ENCODE measurements at places on chromosomes 2 and 18.

- no peak for DNase-seq
Observed at GRCh38 chr2:206336861-206337260, 62.4 kb downstream of the ZDBF2 start.

DNA sequence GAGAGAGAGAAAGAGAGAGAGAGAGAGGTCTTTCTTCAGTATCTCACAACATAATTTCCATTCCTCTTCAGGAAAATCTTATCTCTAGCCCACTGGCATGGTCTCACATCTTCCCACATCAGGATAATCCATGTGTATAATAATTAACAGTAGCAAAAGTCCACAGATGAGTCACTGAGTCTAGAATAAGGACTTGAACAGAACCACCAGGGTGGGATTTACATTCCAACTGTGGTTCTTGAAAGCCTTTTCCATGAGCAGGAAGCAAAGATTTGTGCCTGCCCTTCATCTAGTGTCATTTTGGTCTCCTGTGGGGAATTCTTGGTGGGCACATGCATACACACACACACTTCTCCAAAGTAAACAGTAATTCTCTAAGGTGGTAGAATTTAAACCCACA, 107.1 kb upstream of the TCF4 start:
- no peak for DNase-seq

DNA sequence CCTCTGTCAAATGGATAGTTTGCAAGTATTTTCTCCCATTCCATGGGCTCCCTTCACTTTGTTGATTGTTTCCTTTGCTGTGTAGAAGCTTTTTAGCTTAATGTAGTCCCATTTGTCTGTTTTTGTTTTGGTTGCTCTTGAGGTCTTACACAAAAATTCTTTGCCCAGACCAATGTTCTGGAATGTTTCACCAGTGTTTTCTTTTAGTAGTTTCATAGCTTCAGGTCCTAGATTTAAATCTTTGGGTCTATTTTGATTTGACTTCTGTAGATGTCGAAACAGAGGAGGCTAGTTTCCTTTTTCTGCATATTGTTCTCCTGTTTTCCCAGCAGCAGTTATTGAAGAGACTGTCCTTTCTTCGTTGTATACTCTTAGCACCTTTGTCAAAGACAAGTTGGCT, 351.6 kb downstream of the PTPRM start:
- no peak for DNase-seq

DNA sequence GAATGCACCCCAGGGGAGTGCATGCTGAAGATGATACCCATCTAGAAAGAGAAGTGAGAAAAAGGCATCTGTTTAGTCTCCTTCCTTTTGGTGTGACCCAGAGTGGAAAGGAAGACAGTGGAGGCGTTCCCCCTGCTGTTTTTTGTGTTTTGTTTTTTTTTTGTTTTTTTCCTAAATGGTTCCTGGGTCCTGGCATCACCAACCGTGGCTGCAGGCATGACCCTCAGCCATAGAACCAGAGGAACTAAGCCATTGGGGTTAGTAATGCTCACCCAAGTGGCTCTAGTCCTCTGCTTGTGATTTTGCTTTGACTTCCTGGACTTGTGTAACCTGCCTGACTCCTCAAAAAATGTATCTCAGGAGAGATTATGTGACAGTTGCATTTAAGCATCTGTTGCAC, 451.3 kb downstream of the DCC start:
- DNase-seq: no peak

DNA sequence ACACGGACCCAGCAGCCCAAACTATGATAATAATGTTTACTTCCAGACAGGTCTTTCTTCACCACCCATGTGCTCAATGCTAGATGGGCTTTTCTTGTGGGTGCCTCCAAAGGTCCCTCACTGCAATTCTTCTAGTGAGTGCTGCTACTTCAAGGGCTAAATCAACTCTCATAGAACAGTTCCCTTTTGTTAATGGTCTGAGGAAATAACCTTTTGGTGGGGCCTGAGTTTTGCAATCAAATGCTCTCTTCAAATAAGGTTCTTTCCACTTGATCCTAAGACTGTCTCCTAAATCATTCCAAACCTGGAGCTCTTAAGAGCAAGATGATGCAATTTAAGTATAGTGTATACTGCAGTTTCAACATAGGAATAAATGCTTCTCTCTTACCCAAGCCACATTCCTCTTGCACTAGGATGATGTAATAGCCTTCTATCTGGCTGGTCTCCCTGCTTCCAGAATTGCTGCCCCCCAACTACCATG, 6.0 kb downstream of the NEMP2 start:
- DNase-seq: no peak

GRCh38 chr2:169862816-169863215, 35.6 kb downstream of the UBR3 start:
- no peak for DNase-seq

- DNase-seq: no peak
Observed at GRCh38 chr2:235468978-235469655, 24.7 kb upstream of the AGAP1 start.

DNA sequence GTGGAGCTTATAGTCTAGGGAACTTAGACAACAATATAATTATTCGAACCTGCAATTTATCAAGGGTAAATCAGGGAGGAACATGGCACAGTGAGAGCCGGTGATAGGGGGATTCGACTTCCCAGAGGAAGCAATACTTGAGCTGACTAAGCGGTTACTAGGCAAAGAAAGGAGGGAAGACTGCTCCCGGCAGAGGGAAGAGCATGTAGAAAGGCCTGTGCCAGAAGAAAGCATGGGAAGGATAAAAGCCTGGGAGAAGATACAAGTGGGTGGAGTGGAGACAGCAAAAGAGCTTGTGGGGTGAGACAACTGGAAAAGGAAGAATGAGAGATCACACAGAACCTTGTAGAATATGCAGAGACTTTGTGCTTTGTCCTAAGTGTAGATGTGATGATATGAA, 93.3 kb downstream of the MARCHF4 start:
- DNase-seq: no peak

DNA sequence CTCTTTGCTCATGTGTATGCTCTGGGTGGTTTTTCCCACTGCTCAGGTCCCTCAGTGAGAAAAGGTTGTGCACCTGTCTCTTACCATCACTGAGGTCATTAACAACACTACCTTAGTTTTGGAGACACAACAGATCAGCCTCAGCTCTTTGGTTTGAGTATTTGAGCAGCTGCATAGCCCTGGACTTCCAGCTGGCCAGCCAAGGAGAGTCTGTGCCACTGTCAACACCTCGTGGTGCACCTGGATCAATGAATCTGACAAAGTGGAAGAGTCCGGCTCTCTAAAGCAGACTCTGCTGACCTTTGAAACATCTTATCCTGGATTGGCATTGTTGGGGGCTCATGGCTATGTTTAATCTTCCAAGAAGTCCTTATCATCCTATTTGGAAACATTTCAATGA, 30.0 kb downstream of the SERPINB8 start:
- no peak for DNase-seq

DNA sequence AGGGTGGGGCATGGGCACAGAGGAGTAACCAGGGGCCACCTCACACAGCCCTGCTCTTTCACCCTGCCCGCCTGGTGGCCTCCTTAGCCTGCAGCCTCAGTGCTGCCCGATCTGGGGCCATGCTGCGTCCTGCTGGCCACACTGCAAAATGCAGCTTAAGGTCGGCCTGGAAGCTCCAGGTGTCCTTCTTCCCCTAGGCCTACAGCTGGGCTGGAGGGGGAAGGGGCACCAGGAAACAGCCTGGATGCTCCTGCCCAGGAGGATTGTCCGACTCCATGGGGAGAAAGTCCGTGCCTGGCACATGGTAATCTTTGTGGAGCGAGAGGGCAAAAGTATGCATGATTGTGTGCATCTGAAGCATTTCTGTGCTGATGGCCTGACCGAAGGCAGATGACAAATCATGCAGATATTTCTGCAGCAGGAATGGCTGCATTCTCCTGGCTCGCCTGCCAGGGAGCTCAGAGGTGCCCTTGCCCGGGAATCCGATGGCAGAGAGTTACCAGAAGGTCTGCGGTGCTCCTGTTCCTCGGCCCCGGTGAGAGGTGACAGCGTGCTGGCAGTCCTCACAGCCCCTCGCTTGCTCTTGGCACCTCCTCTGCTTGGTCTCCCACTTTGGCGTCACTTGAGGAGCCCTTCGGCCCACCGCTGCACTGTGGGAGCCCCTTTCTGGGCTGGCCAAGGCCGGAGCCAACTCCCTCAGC, 12.8 kb upstream of the ALPP start:
- DNase-seq: no peak

GRCh38 chr2:217723981-217724380, 278.8 kb downstream of the TNS1 start:
- no peak for DNase-seq

DNA sequence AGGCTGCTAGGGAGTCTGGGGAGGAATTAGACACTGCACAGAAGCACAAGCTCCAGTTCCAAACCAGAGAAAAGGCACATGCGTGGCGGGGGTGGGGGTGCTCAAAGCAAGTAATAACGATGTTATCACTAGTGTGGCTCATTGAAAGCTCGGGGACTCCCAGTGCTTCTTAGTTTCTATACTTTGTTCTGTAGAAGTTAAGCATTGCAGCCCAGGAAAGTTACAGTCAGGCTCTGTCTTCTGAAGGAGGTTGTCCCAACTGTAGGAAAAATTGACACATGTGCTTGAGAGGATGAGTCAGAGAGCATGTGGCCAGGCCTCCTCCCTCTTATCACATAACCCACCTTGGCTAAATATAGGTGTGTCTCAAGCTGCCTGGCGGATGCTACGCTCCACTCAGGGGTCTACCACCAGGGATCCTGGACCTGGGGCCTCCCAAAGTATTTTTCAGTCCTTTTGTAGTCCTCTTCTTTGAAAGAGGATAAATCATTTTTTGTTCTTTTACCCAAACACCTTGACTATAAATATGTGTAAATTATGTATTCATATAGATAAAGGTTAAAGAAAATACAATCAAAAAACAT, 3.8 kb downstream of the GALNT5 start:
- DNase-seq: no peak

GRCh38 chr18:49997558-49997957, 184.2 kb upstream of the ACAA2 start:
- no peak for DNase-seq

- no peak for DNase-seq
Observed at GRCh38 chr18:48011926-48012465, 81.5 kb upstream of the SMAD2 start.

DNA sequence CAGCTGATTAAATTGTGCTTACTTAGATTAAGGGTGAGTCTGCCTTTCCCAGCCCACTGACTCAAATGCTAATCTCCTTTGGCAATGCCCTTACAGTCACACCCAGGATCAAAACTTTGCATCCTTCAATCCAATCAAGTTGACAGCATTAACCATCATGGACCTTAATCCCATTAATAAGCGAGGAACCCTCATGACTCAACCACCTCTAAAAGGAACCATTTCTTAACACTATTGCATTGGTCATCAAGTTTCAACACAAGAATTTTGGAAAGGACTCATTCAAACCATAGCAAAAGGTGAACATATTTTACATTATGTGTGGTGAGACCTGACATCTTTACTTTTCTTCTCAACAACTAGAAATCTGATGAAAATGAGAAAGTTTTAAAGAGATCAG, 187.0 kb downstream of the OSR1 start:
- DNase-seq: no peak

GRCh38 chr2:120654381-120655134, 81.1 kb upstream of the GLI2 start:
- no peak for DNase-seq

DNA sequence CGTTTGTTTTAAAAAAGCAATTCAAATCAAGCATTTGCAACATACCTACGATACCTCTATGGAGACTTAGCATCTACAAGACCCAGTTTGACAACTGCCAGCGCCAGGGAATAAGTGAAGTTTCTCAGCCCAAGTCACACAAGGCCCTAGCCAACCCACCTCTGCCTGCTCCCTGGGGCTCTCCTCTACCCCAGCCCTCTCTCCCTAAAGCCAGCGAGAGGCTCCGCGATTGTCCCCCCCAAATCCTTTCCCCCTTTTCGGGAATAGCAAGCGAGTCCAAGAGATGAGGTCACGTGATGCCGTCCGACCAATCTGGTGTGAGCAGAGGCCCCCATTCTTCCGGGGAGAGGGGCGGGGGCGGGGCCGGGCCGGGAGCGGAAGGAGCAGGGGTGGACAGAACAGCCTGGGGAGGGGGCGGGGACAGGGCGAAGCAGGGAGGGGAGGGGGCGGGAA, 102.2 kb upstream of the RAB6C start:
- DNase-seq: peak; percentile 90

DNA sequence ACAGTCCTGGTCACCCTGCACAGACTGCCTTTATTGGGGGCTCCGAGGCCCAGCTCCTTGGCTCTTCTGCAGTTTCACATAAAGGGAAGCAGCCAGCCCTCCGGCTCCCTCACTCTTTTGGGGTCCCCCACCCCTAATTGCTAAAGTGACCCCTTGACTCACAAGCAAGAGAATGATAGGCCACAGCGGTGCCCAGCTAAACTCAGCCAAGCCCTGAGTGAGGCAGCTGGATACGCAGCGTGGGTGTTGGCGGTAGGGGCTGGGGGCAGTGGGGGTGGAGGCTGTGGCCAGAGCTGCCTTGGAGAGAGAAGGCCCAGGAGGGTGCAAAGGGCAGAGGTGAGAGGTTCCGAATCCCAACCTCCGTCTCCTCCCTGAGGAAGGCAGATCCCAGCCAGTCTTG, 25.5 kb upstream of the ALPP start:
- no peak for DNase-seq

GRCh38 chr2:148596018-148596417, 48.5 kb upstream of the EPC2 start:
- no peak for DNase-seq
